ENCODE measurements at places on chromosomes 16 and 17. TPM values are rescaled to one million over a fixed set of nuclear protein-coding genes. Genes with fewer than 3 reads are reported as not detected.

Gene PTGES3L
- total RNA-seq: 3.9 TPM

Gene HSPB9
- total RNA-seq: not detected

Gene PMFBP1
- total RNA-seq: 0.30 TPM

Gene LRRC46
- total RNA-seq: 0.35 TPM

Gene TNRC6C
- 19.8 TPM for total RNA-seq

Gene SGCA
- 1.3 TPM for total RNA-seq

Gene ZNF205
- total RNA-seq: 13.2 TPM

Gene RAB37
- not detected for total RNA-seq

Gene PNMT
- 0.46 TPM for total RNA-seq

Gene AIPL1
- not detected for total RNA-seq

Gene KCNH4
- not detected for total RNA-seq

Gene NEUROD2
- total RNA-seq: not detected

Gene GPRC5C
- 47.8 TPM for total RNA-seq

Gene SOST
- total RNA-seq: not detected

Gene CA5A
- not detected for total RNA-seq

Gene DUS1L
- 78.4 TPM for total RNA-seq

Gene ARHGAP44
- 6.6 TPM for total RNA-seq

Gene OR1F1
- total RNA-seq: not detected

Gene AXIN2
- total RNA-seq: 3.7 TPM

Gene LHX1
- total RNA-seq: not detected

Gene NTN1
- 4.0 TPM for total RNA-seq
